ENCODE measurements at places on chromosomes 1 and 21. TPM values are rescaled to one million over a fixed set of nuclear protein-coding genes. Genes with fewer than 3 reads are reported as not detected.

HSD17B7 gene
- 15.5 TPM for total RNA-seq

PEX11B gene
- 35.5 TPM for total RNA-seq

MSTO1 gene
- 130 TPM for total RNA-seq

SPSB1 gene
- total RNA-seq = 8.2 TPM

B3GALT6 gene
- 24.6 TPM for total RNA-seq

RCSD1 gene
- total RNA-seq = 0.27 TPM

Data from MCF 10A (cell line).